Spinal cord (tissue), 10 donors: ENCODE measurements at places on chromosomes 12 and 14. TPM values are rescaled to one million over a fixed set of nuclear protein-coding genes. Genes with fewer than 3 reads are reported as not detected.

RERG gene
- total RNA-seq: 6.6 TPM

ALG10B gene
- 5.9 TPM for total RNA-seq

SUSD6 gene
- 16.8 TPM for total RNA-seq

USP44 gene
- total RNA-seq: 4.4 TPM

BIN2 gene
- 7.2 TPM for total RNA-seq

TPPP2 gene
- total RNA-seq: not detected

CLEC4C gene
- total RNA-seq: not detected

TRMT61A gene
- total RNA-seq: 5.3 TPM

HRK gene
- 2.8 TPM for total RNA-seq

GRCh38 chr12:14950982-14951746 lies 10.2 kb downstream of the ARHGDIB start:
- DNase-seq: no peak
- H3K27me3 ChIP-seq: no peaks in the 10 kb centered on the region
- no peaks in the 10 kb centered on the region for H3K36me3 ChIP-seq
- peaks cover 3% of the 10 kb centered on the region for H3K4me1 ChIP-seq
- no peak overlapping the region for H3K27ac ChIP-seq

GRCh38 chr14:69096246-69096645 lies 56.7 kb downstream of the DCAF5 start:
- no peak overlapping the region for H3K27ac ChIP-seq
- H3K4me3 ChIP-seq: no peak overlapping the region
- peaks cover 3% of the 10 kb centered on the region for H3K36me3 ChIP-seq
- DNase-seq: no peak
- peaks cover 12% of the 10 kb centered on the region for H3K4me1 ChIP-seq

DNA sequence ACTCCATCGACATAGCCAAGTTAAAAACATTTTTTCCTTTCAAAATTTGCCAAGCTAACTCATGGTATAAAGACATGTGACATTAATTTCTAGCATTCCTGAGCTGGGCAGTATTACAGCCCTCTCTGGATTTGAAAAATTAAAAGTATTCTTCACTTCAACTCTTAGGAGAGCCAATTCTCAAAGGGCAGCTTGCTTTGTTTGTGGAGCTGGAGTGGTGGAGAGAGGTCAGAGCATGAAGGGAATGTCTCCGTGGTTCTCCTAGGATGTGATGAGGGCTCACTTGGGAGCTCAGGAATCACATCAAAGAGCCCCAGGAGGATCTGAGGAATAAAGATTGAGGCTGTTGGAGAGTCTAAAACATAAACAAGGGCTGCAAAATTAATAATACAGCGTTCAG lies 46.9 kb upstream of the RGS6 start:
- no peaks in the 10 kb centered on the region for H3K36me3 ChIP-seq
- H3K4me3 ChIP-seq: no peak overlapping the region
- H3K27ac ChIP-seq: no peak overlapping the region

GRCh38 chr12:112419297-112420133 lies 768 bp downstream of the PTPN11 start:
- H3K36me3 ChIP-seq: no peaks in the 10 kb centered on the region
- DNase-seq: peak; percentile 48
- peak overlapping the region; percentile 57 for H3K27ac ChIP-seq
- no peaks in the 10 kb centered on the region for H3K27me3 ChIP-seq
- H3K4me1 ChIP-seq: peaks cover 25% of the 10 kb centered on the region
- peak overlapping the region; percentile 89 for H3K4me3 ChIP-seq

- H3K4me1 ChIP-seq: peaks cover 5% of the 10 kb centered on the region
- no peak for DNase-seq
- no peaks in the 10 kb centered on the region for H3K27me3 ChIP-seq
Measured at GRCh38 chr14:20343862-20344220, 406 bp downstream of the PARP2 start.

DNA sequence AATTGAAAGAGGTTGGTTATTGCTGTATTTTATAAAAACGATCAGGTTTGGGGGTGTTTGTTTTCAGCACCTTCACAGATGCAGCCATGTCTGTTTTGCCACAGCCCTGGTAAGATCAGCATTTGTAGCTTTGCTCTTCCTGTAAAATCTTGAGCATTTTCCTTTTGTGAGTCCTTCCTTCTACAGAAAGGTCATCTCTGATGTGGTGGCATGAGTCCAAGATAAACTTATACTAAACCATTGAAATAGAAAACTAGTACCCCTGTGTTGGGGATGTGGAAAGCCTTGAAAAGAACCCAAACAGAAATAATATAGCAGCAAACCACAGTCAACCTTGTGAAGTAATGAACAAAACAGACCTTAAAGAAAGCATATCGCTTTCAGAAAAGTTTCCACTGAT lies 85.5 kb downstream of the TGFB3 start:
- no peak overlapping the region for H3K4me3 ChIP-seq
- no peak overlapping the region for H3K27ac ChIP-seq
- H3K36me3 ChIP-seq: no peaks in the 10 kb centered on the region
- H3K4me1 ChIP-seq: no peaks in the 10 kb centered on the region

GRCh38 chr12:77814386-77814785 lies 16.3 kb upstream of the NAV3 start:
- peak; percentile 66 for DNase-seq
- no peak overlapping the region for H3K4me3 ChIP-seq
- no peaks in the 10 kb centered on the region for H3K4me1 ChIP-seq
- no peaks in the 10 kb centered on the region for H3K27me3 ChIP-seq

DNA sequence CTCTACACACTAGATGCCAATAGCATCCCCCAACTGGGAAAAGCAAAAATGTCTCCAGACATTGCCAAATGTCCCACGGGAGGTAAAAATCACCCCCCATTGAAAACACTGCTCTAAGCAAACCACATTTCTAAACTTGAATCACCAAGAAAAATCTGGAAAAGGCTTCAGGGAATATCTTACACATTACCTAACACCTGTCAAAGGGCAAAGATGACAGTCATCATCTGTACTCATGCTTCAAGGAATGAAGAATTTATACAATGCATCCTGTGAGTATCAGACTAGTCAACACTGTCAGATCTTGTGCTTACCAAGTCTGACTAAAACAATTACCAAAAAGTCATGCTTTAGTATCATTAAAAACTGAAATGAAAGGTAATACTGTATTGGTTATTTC lies 161.6 kb upstream of the SOX5 start:
- H3K4me1 ChIP-seq: no peaks in the 10 kb centered on the region
- no peaks in the 10 kb centered on the region for H3K36me3 ChIP-seq
- H3K27me3 ChIP-seq: no peaks in the 10 kb centered on the region
- no peak for DNase-seq
- no peak overlapping the region for H3K4me3 ChIP-seq

- no peak overlapping the region for H3K4me3 ChIP-seq
- H3K36me3 ChIP-seq: no peaks in the 10 kb centered on the region
- no peaks in the 10 kb centered on the region for H3K27me3 ChIP-seq
- no peak overlapping the region for H3K27ac ChIP-seq
Measured at GRCh38 chr12:76925135-76925534, 46.3 kb upstream of the CSRP2 start.

- DNase-seq: no peak
- H3K4me1 ChIP-seq: no peaks in the 10 kb centered on the region
- peaks cover 11% of the 10 kb centered on the region for H3K36me3 ChIP-seq
- H3K4me3 ChIP-seq: no peak overlapping the region
Measured at GRCh38 chr14:103434868-103435442, 49.7 kb downstream of the MARK3 start.

- peaks cover 54% of the 10 kb centered on the region for H3K36me3 ChIP-seq
Measured at GRCh38 chr12:6921996-6922946, 5.5 kb upstream of the ATN1 start.

DNA sequence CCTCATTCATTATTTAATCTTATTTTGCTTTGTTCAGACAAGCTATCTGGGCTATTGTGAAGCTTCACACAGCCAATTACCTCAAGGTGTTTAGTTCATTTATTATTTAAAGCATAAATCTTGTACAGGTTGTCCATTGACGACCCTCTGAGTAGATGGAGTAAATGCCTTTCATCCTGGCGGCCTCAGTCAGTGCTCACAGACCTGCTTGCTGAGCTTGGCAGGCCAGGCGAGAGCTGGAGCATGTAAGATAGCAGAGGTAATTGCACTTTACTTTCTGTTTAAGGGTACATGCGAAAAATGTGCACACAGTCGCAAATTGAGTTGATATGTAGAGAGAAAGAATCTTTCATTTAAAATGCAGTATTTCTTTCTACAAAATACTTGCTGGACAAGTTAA lies 224.4 kb downstream of the NPAS3 start:
- DNase-seq: no peak
- H3K4me1 ChIP-seq: peaks cover 5% of the 10 kb centered on the region

- H3K36me3 ChIP-seq: peaks cover 67% of the 10 kb centered on the region
- H3K27me3 ChIP-seq: no peaks in the 10 kb centered on the region
- peaks cover 18% of the 10 kb centered on the region for H3K4me1 ChIP-seq
- H3K4me3 ChIP-seq: no peak overlapping the region
- H3K27ac ChIP-seq: no peak overlapping the region
Measured at GRCh38 chr12:2613326-2614073, 181.3 kb upstream of the FKBP4 start.

DNA sequence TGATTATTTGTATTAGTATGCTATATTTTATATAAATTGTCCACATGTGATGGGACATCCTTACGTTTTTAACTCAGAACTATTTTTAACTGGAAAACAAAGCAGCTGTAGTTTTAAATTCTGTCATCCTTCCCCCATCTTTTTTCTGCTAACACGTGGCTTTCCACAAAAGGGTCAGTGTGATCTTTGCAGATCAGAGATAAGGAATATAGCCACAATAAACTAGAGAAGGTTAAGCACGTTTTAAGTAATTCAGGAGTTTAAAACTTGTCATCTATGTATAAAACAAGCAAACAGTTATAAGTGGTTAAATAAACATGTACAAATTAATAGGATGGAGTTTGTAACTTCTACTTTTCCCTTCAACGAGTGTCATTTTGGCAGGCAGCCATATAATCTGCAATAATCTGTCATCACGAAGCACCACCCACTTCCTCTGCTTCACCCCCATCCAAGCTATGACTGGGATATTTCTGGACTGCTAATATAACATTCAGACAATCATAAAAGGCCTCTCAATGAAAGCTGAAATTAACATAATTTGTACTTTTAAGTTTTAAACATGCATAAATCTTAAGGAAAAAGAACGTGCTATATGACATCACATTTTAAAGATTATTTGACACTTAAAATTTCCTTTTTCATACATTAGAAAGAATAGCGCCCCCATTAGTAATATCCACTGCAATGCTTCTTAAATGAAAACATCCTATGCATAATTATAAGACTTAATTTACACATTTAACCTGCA lies 15.3 kb downstream of the TAOK3 start:
- no peaks in the 10 kb centered on the region for H3K36me3 ChIP-seq
- peak; percentile 26 for DNase-seq
- H3K27ac ChIP-seq: no peak overlapping the region
- no peak overlapping the region for H3K4me3 ChIP-seq

- H3K4me3 ChIP-seq: no peak overlapping the region
- no peak overlapping the region for H3K27ac ChIP-seq
- no peaks in the 10 kb centered on the region for H3K4me1 ChIP-seq
Measured at GRCh38 chr12:72828662-72829324, 556.6 kb downstream of the TRHDE start.
